ENCODE measurements at places on chromosomes 12 and 14. TPM values are rescaled to one million over a fixed set of nuclear protein-coding genes. Genes with fewer than 3 reads are reported as not detected.

GRCh38 chr14:95318399-95319311 lies 1.1 kb downstream of the CLMN start:
- DNase-seq, result no peak

DNA sequence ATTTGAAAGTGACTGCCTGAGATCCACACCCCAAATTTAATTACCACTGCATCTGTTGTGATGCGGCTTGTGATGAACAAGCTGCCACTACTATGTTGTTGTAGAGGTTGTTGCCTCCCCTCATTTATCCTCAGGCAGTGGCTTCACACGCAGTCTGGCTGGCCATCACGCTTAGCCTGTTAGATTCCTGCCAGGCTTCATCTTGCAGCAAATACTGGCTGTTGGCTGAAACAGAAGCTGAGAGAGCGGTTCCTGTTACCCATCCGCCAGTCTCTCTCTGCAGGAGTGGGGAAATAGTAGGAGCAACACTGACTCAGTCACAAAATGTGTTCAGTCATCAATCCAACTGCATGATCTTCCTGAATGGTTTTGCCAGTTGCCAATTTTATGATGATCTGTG lies 934.4 kb downstream of the FLRT2 start:
- no peak for DNase-seq

- no peak for DNase-seq
Measured at GRCh38 chr12:48037267-48037915, 33.1 kb upstream of the COL2A1 start.

DNA sequence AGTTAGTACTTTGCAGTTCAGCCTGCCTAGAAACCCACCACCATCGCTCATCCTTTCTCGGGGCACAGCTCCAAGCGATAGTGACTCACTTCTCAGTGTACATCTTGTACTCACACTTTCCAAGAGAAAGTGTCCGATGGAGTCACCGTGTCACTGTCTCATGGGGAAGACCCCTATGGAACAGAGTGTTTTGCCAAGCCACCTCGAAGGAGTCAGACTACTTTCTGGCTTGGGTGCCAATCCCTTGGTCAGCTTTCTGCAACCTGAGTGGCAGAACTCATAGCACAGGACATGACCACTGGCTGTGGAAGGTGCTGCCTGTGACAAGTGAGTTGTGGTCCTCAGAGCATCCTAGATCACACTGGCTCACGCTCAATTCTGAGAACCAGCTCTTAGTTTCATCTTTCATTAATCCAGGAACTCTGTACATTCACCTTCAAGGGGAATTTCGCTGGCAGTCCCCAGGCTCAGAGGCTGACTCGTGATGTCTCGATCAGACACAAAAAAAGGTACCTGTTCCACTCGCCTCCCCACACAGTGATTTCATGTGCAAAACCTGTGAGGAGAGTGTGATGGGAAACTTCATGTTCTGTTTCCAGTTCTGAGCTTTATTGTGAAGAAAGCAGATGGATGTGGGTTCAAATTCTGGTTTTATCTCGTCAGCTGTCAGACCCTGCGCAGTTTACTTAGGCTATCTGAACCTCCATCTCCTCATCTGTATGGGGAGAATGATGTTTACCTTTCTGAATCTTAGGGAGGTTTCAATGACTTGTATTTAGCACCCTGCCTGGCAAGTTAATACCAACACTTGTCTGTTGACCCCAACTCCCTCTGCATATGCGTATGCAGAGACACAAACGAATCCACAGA lies 127.3 kb upstream of the CCND2 start:
- no peak for DNase-seq

DNA sequence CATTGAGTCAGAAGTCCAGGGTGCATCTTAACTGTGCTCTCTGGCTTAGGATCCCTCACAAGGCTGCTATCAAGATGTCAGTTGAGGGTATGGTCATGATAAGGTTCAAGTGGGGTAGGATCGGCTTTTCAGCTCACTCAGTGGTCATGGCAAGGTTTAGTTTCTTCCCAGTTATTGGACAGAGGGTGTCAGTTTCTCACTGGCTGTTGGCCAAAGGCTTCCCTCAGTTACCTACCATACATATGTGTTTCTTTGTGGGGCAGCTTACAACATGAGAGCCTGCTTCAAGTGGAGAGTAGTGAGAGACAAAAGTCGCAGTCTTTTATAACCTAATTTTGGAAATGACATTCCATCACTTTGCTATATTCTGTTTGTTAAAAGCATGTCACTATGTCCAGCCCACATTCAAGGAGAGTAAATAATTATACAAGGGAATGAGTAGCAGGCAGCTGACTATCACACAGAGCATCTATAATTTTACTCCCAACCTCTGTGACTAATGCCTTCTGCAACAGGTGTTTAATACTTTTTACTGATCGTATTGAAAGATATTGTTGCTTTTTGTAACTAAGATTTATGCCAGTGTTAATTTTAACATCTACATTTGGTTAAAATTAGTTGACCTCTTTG lies 572.8 kb upstream of the FBXO33 start:
- DNase-seq, result no peak

- no peak for DNase-seq
Measured at GRCh38 chr14:77305696-77306095, 15.0 kb downstream of the POMT2 start.

SLC17A8 gene
- total RNA-seq, result not detected

HOXC5 gene
- total RNA-seq, result 0.57 TPM

- DNase-seq, result peak; percentile 32
Measured at GRCh38 chr12:46965137-46965536, 114.3 kb upstream of the PCED1B start.

- DNase-seq, result no peak
Measured at GRCh38 chr14:95294320-95294719, 25.4 kb downstream of the CLMN start.

DNA sequence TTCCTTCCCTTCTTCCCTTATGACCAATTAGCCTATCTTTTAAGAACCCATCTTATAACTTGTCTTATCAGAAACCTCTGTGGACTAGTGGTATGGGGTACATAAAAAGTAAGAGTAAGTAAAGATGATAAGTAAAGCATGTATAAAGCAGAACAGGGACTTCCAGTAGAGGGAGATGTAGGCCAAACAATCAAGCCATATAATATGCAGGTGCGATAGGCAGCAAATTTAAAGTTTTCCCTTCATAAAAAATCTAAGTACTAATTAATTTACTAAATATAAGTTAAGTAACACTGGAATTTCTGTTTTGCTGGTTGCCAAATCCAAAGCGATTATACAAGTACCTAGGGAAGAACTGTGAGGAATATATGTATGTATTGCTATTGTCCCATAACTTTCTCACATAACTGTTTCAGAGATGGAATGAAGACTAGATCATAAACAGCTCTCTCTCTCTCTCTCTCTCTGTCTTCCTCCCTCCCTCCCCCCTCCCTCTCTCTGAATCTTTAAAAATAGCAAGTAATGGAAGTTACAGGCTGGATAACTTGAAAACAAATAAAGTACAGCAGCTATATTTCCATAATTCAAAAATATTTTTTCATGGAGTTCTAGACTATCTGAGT lies 25.7 kb downstream of the METTL25 start:
- DNase-seq, result peak; percentile 20

DNA sequence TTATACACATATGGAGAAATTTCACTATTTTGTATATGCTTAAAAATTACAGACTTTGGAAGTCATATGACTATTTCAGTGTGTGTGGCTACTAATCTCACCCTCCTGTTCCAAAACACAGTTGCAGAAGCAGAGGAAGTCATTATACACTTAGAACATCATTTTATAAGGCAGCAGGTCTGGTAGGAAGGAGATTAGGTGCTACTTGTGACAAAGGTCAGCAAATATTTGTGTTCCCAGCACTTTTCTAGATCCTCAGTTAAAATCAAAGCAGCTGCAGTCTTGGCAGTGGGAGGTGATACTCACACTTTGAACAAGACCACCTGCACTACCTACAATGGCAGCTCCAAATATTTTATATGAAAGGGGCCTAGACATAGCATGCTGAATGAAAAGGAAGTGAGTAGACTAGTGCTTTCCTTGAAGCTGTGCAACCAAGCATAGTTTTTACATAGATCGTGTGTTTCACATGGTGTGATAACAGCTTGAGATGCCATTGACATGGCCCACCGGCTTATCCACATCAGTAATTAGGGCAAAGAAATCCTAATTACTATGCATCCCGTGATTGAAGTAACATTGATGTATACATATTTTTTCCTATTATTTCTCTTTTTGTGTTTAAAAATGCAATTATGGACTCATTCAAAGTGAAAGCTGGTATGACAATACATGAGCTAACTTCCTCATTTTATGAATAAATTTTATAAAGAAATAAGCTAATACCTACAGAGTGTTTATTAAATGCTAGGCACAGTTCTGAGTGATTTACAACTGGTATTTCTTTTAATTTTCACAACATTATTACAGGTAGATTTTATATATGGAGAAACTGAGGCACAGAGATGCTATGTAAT lies 5.3 kb downstream of the GYS2 start:
- no peak for DNase-seq

All from A172 (cell line).